ENCODE measurements at places on chromosomes 5 and 9.

GRCh38 chr9:78354324-78354973, 57.5 kb downstream of the PSAT1 start:
- no peak for DNase-seq

GRCh38 chr5:113337515-113338415, 97.0 kb downstream of the TSSK1B start:
- DNase-seq: no peak

DNA sequence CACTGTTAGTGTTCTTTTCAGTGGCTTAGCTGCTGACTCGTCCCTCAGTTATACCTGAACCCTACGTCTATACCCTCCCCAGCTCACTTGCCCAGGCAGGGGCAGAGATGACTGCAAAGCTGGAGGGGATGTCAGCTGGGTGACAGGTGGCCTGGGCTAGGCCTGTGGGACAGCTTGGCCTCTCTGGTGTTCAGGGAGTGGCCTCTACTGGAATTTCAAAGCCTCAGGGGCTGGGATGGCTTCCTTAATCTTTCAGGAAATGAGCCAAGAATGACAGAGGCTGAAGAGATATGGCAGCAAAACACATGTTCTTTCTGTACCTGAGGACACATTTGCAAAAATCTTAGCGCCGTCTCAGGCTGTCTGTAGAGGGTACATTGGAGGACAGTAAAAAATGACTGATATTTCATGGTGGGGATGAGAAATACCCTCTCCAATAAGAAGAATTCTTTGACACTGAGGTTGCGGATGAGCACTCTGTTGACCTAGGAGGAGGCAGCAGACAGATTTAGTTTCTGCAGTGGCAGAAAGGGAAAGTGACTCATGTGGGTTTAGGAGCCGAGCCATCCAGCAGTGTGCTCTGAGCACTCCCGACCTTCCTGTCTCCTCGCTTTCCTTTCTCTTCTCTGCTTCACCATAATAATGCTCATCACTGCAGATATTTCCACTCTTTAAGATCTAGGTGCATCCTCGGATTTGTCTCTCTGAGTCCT, 54.4 kb downstream of the ENTREP1 start:
- DNase-seq: no peak

- DNase-seq: no peak
Observed at GRCh38 chr5:175876107-175876506, 4.7 kb downstream of the CPLX2 start.

DNA sequence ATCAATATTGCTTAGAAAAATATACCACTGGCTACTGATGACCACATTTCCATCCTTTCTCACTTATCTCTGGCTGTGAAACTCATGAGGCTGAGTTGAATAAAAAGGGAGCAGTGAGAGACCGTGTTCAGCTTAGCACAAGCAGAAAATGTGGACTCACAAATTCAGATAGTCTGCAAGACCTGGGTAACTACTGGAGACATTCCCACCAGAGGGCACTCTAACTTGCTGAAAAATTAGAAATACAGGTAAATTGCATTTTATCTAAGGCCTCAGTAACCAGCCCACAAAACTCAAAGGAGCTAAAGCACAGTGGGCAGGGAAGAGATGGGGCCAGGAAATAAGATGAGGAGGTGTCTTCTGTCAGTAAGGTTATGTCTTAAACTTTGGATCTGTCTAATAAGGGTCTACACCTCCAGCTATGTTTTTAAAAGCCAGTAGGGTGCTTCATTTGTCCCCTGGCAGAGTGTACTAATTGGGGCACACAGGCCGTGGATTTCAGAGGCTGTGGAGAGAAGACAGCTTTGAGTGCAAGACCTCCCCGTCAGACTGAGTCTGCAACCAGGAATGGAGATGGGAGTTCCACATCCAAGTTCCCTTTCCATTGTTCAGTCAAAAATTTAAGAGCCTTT, 8.7 kb upstream of the NDUFB6 start:
- no peak for DNase-seq

GRCh38 chr9:3916984-3917383, 382.9 kb downstream of the GLIS3 start:
- no peak for DNase-seq

DNA sequence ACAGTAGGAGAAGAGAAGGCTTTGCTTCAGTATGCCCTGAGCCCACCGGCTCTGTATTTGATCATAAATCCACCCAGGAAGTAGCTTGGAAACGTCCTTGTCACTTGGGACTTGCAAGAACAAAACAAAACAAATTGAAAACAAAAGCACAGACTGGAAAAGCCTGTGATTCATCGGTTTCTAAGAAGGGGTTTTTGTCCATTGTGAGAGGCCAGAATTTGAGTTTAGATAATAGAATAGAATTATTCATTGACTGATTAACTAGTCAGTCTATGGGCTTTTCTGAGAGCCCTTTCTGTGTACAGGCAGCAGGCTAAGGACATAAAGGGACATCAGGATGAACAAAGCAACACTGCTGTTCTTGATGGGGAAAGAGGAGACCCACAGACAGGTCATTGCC, 424.8 kb downstream of the IRX1 start:
- DNase-seq: no peak

Data from RWPE2 (cell line).